ENCODE measurements at places on chromosomes 3 and 15.

- no peak for DNase-seq
These were observed 609.1 kb upstream of the GRM7 start for GRCh38 chr3:6251612-6252400.

GRCh38 chr3:36969540-36970432 lies 23.1 kb downstream of the EPM2AIP1 start:
- DNase-seq = peak; percentile 92

DNA sequence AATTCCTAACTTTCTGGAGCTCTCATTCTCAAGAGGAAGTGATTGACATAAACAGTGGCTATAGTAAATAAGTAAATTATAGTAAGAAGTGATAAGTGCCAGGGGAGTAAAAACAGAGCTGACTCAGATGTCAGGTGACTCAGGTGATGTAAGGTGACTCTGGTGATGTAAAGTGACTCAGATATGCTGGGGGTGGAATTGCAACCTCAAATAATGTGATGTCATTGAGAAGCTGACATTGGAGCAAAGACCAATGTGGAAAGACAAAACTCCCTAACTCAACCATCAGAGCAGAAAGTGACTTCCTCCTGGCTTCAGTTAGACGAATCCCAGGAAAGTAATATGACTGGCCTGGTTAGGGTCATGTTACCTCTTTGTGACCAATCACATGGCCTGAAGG lies 144.2 kb upstream of the SNTN start:
- no peak for DNase-seq

DNA sequence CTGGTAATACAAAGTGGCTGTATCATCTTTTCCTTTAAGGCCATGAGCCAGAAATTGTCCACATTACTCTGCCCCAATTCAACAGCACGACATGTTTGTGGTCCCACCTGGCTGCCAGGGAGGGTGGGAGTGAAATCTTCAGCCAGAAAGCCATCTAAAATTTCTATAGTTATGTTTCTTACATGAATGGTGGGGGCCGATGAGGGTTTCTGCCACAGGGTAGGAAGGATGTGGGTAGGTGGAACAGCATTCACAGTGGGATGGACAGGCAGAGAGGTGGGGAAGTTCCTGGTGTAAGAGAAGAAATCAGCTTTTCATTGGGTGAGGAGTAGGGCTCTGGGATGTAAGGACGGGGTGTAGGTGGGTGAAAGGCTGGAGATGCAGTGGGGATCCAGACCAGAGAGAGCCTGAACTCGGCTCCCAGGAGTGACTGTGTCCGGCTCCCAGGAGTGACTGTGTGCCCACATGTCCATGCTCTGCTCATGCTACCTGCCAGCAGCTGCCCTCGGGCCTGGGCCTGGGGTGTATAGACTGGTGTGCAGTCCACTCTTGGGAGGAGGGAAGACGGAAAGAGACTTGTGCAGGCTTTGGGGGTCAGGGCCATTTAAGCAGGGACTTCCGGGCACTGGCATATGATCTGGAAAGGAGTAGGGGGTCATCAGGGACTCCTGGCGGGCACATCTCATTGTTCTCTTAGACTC lies 3.8 kb upstream of the FBLN2 start:
- DNase-seq = no peak

GRCh38 chr3:42013691-42014457 lies 52.0 kb upstream of the ULK4 start:
- DNase-seq = no peak

GRCh38 chr15:70234256-70234905 lies 136.7 kb upstream of the TLE3 start:
- no peak for DNase-seq

DNA sequence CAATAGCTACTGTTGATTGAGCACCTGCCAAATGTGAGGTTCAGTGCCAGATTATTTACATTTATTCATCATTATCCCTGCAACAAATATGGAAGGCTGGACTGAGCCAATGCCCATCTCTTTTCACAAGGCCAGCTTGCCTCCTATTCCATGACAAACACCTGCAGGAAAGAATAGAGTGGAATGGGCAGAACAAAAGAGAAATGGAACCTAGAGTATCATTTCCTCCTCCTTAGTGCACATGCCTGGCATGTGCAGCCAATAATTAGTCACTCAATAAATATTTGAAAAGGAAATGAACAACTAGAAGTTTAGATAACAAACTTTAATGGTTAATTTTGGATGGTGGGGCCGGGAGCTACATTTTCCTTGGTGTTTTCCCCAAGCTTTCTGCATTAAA lies 61.4 kb upstream of the MYRIP start:
- DNase-seq = no peak

DNA sequence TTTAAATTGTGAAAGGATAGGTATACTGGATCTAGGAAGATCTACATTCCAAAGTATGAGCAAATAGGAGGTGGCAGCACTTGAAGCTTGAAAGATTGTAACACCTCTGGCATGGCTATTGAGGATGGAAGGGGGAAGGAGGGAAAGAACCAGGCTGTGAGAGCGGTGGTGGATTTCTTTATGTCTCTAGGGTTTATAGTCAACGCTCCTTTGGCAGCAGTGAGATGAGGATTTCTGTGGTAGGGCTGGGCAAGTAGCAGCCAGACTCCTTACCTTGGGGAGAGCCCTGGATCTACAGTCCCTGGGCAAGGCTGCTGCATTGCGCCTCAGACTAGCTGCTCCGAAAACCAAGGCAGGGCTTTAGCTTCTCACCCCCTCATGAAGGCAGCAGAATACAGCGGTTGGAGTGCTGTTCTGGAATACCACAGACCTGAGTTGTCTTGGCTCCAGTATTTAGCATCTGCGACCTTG lies 53.2 kb downstream of the MEF2A start:
- no peak for DNase-seq

GRCh38 chr15:83491486-83491885 lies 44.3 kb downstream of the SH3GL3 start:
- DNase-seq = no peak

DNA sequence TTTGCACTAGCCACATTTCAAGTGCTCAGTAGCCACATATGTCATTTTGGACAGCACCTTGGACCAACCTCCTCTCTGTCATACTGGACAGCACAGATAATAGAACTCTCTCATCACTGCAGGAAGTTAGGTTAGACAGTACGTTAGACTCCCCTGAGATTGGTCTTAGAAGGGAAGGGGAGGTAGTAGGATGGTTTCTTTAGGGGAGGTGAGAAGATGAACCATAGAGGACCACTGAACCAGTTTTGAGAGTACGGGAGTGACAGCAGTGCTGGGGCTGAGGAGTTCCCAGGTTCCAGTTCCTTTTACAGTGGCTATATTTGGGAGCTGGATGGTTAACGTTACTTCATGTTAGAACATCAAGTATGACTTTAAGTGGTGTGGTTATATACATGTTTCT lies 7.8 kb downstream of the LRCH3 start:
- no peak for DNase-seq

DNA sequence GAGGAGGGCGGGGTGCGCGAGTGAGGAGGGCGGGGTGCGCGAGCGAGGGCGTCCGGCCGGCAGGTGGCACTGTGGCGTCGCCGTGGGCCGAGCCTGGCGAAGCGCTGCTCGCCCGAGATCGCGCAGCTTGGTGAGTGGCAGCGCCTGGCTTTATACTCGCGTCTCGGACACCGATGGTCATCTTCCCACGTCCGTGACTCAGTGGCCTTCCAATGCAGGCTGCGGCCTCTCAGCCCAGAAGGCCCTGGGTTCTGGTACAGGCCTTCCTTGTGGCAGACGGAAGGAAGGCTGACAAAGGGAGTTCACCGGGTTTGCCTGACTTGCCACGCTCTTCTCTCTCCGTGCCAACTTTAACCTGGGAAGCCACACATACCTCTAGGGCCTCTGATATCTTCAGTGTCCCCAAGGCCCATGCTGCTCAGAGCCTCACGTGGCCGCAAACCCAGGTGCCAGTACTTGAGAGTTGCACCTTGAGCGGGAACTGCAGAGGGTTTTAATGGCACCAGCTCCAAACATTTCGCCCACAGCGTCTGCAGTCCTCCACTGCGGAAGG lies 195.3 kb upstream of the LYSMD4 start:
- DNase-seq = peak; percentile 12

- no peak for DNase-seq
These were observed 142.3 kb downstream of the TLE3 start for GRCh38 chr15:69955240-69955894.

GRCh38 chr15:37001417-37001816 lies 98.9 kb downstream of the MEIS2 start:
- no peak for DNase-seq

DNA sequence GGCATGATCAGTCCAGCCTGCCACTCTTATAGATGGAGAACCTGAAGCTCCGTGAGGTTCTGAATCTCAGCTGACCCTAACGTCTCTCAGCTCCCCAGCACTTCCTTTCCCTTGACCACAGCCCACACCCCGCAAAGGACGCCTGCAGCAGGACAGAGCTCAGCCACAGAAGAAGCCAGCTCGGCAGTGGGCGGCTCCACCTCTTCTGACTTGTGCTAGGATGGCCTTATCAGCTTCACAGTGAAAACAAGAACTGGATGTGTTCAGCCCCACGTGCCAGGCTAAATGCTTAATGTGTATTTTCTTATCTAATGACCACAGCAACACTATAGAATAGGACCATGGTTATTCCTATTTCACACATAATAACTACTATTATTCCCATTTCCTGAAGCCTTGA lies 127.6 kb downstream of the ARNT2 start:
- DNase-seq = no peak

DNA sequence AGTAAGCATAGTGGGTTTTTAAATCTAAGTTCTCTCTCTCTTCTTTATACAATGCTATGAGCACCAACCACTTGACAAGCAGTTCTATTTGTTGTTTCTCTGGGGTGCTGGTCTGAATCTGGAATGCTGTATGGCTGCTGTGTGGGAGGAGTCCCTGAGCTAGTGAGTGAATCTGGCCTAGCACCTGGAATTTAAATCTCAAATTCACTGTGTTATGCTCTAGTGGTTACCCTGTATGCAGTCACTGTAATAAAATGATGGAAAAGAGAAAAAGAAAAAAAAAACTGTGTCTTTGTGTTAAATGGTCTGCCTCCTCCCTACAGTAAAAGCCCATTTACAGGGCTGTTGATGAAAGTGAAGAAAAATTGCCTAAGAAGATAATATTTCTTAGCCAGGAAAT lies 155.0 kb downstream of the ATP8B4 start:
- no peak for DNase-seq

DNA sequence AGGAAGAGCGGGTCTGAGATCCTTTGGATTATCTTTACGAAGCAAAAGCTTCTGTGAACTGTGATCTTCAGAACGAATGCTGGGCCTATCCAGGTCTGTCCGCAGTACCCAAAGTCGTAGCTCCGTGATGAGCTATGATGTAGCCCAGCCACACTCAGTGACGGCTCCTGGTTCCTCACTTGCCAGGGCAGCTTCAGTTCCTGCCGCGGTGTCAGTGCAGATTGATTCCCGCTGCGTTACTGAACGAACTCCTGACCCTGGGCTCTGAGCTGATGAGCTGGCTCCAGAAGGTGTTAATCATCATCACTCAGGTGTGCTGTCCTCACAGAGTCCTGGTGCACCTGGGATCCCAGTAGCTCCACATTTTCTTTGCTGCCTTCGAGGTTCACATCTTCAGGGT lies 45.0 kb downstream of the TMEM44 start:
- DNase-seq = no peak
